8988T (cell line): ENCODE measurements at places on chromosomes 16 and 17.

- peak; percentile 58 for DNase-seq
Observed at GRCh38 chr16:72989579-72990551, 58.1 kb downstream of the ZFHX3 start.

- DNase-seq, result no peak
Observed at GRCh38 chr16:54211203-54211602, 75.4 kb downstream of the IRX3 start.

DNA sequence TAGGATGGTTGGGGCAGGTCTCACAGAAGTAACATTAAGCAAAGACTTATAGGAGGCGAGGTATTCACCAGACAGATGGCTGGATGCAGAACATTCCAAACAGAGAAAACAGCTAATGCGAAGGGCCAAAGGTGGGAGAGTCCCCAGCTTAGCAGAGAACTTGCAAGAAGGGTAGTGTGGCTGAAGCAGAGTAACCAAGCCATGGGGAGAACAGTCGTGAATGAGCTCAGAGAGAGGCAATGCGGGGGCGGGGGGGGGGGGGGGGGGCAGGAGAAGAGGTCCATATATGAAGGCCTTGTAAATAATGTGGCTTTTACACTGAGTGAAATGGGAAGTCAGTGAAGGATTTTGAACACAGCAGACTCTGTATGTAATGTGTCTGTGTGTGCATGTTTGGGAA, 81.3 kb downstream of the SMG6 start:
- DNase-seq, result no peak

GRCh38 chr17:8155996-8156245, 3.7 kb upstream of the PER1 start:
- DNase-seq, result no peak

GRCh38 chr17:4301066-4301465, 37.3 kb upstream of the ANKFY1 start:
- no peak for DNase-seq

- DNase-seq, result no peak
Observed at GRCh38 chr17:63587770-63588169, 12.9 kb upstream of the TACO1 start.

DNA sequence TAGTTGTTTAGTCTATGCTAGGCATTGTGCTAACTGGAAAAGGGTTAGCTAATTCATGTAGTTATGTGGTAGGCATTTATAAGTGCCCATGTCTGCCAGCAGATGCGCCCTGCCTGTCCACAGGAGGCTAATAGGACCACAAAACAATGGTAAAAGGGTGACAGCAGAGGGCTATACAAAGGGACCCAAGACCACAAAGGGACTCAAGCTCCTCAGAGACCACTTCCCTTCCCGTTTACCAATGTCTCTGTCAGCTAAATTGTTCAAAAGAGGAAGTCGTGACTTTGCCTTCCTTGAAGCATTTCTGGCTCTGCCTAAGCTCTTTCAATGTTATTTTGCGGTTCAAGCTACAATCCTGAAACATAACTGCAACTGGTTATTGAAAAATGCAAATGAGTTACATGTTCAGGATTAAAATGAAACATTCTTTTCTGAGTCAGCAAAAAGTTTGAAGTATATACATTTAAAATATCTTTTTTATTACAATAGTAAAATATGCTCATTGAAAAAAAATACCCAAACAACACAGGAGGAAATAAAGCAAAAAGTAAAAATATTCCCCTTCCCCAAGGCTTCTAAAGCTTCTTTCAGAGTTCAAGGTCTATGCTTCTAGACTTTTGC, 149.2 kb downstream of the MAF start:
- no peak for DNase-seq

- DNase-seq, result peak; percentile 7
Observed at GRCh38 chr17:71472809-71473789, 647.7 kb upstream of the SOX9 start.

DNA sequence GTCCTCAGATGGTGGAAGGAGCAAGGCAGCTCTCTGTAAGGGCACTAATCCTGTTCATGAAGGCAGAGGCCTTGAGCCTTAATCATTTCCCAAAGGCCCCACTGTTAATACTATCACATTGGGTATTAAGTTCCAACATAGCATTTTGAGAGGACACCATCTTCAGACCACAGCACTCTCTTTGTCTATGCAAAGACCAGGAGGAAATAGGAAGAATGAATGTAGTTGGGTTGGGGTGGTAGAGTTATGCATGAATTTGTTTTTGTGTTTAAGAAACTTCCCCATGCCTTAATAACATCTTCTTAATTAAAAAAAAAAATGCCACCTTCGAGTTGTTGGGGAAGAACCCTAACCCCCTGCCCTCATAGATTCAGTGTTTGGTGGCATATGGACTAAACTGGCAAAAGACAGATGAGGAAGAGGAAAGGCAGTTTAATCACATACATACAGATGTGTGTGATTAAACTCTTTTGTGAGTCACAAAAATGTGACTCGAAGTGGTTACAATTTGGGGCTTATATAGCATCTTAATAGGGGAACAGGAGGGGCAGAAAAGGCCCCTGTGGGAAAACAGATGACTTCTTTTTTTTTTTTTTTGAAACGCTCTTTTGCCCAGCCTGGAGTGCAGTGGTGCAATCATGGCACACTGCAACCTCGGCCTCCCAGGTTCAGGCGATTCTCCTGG, 35.0 kb upstream of the SLC5A10 start:
- DNase-seq, result no peak

DNA sequence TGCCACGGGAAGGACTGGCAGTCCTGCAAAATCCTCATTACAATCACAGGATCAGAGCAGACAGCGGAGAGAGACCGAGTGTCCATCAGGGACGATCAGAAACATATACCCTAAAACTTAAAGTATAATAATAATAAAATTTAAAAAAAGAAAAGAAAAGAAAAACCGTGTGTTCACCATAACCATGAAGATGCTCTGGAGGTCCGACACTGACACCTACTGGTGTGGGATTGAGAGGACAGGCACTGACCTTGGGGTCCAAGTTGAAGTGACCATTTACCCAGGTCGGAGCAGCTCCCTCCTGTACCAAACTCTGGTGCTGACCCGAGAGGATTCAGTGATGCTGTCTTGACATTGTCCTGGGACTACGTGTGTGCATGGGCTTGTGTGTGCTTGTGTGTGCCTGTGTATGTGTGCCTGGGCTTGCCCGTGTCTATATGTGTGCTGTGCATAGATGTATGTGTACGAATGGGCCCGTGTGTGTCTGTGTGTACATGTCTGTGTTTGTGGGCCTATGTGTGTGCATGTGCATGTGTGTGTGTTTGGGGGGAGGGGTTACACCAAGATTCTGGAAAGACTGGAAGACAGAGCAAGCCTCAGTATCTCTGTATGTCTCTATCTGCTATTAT, 10.0 kb upstream of the CD300LD start:
- DNase-seq, result peak; percentile 42

GRCh38 chr17:51941272-51941671, 217.2 kb downstream of the CA10 start:
- no peak for DNase-seq

- no peak for DNase-seq
Observed at GRCh38 chr17:13477180-13477611, 124.5 kb downstream of the HS3ST3A1 start.

GRCh38 chr16:27322858-27323780, 9.3 kb downstream of the IL4R start:
- no peak for DNase-seq

DNA sequence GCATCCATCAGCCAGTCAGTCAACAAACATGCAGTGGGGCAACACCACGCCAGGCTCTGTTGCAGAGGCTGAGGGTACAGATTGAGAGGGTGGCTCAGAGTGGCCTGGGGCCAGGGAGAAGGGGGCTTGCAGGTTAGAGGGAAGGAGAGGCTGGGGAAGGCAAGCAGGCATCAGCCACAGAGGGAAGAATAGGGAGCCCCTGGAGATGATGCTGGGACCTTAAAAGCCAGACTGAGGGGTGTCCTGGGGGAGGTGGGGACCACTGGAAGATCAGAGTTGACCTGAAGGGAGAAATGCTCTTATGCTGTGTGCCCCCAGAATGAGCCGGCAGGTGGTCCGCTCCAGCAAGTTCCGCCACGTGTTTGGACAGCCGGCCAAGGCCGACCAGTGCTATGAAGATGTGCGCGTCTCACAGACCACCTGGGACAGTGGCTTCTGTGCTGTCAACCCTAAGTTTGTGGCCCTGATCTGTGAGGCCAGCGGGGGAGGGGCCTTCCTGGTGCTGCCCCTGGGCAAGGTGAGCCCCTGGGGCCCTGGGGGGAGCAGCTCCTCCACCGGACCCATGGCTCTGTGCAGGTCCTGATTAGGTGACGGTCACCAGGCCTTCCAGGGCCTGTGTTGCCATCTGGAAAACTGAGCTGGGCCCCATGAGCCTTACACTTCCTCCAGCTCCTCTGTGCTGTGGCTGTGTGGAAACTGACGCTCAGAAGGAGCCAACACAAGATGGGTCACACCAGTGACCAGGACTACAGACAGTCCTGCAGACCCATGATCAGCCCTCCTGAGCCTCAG, 1.7 kb downstream of the CORO1A start:
- DNase-seq, result no peak

DNA sequence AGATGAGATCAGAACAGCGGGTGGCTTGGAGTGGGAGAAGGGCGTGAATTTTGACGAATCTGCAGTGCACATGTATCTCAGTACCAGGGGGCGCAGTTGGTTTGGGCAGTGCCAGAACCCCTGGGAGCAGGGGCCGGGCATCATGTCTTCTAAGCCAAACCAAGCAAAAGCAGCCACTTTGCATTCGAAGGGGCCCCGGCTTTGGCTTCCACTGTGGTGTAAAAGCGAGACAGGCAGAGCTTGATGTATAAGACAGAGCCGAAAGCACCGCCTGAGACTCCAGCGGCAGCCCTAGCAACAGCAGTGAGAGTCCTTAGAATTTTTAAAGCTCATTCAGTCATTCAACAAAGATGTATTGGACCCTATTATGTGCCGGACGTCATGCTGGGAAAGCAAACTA, 3.8 kb upstream of the XYLT1 start:
- no peak for DNase-seq

GRCh38 chr16:4765511-4766474, 1.2 kb downstream of the ZNF500 start:
- DNase-seq, result no peak

DNA sequence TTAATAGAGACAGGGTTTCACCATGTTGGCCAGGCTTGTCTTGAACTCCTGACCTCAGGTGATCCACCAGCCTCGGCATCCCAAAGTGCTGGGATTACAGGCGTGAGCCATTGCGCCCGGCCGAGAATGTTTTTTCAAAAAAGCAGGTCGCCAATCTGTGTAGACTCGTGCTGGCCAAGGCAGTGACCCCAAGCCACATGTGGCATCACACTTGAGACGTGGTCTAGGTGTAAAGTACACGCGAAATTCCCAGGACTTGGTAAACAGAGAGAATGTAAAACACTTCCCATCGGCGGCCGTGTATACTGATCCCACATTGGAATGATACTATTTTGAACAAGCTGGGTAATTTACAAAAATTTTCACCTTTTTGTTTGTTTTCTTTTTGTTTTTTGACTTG, 41.1 kb downstream of the TBC1D16 start:
- DNase-seq, result no peak

DNA sequence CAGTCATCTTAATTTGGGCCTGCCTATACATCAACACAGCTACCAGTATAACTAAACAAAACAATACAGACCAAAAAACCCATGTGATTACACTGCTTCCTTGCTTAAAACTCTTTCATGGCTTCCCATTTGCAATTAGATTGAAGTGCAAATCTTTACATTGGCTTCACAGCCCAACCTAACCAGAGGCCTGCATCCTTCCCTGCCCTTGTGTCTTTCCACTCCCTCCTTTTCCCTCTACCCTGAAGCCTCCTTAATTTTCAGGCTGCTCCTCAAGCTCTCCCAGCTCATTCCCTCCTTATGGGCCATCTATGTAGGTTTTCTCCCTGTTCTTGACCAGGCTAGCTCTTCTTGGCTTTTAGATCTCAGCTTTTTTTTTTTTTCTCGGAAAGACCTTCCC, 147.8 kb downstream of the TOX3 start:
- no peak for DNase-seq

- DNase-seq, result no peak
Observed at GRCh38 chr16:83392743-83393142, 415.0 kb upstream of the HSBP1 start.

- DNase-seq, result no peak
Observed at GRCh38 chr17:65665966-65666365, 104.5 kb upstream of the AXIN2 start.

DNA sequence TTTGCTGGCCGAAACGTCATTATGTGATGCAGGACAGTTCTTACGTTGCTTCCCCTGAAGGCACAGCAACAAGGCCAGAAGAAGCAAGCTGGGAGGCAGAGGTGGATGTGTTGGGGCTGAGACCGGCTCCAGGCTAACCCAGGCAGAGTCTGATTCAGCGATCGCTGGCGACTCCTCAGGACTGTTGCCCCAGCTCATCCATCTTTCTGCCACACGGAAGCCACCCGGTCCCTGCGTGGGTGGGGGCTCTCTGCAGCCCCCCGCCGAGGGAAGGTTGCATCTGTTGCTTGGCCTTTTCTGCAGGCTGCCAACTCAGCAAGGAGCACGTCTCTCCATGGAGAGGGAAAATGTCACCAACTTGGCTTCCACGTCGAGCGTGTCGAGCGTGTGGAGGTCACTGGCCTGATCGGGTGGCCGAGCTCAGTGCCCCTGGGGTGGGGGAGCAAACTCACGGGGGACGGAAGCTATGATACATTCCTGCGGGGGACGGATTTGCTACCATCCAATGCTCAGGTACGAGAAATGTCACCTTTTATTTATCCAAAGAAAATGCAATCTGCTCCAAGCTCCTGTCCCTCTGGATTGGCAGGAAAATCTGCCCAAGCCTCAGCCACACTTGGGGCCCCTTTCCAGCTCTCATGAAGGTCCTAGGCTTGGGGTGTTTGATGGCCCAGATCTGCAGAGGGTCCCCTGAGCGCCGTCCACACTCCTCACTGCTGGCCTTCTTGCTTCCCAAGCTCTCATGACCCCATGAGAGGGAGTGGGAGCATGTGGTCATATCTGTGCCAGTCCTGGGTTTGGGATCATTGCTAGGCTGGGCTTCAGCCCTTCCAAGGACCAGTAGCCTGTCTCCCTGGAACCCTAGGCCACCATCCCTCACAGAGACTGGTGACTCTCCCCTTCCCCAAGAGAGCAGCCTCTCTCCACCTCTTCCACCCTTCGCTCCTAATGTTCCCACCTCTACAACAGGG, 69.4 kb downstream of the RPH3AL start:
- DNase-seq, result no peak

- DNase-seq, result no peak
Observed at GRCh38 chr17:77233127-77233526, 92.4 kb downstream of the SEC14L1 start.

DNA sequence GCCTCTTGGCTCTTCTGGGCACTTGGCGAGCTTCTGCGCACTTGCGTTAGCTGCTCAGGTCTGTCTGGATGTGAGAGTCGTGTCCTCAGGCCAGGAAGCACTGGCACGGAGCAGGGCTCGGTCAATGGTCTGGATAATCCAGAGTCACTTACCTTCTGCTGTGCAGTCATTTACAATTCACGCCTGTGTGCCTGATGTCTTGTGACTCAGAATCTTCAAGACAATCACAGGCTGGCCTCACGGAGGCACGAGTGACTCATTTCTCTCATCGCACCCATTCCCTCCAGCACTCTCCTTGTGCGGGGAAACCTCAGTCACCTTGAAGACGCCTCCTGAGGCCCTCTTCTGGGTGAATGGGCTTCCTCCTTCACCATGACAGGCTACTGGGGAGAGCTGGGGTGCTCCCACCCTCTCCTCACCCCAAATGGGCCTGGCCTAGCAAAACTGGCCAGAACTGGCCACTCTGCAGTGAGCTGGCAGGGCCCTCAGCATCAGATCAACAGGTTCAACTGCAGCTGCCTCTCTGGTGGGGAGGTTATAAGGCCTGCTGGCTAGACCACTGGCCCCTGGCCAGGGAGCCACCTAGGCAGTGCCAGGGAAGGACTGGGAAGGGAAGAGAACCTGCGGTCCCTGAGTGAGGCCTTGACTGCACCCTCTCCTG, 1.9 kb upstream of the CAPN15 start:
- DNase-seq, result no peak
